ENCODE measurements at places on chromosomes 6 and 20.

- DNase-seq: no peak
These were observed 14.2 kb downstream of the SLC13A3 start for GRCh38 chr20:46637020-46637419.

GRCh38 chr6:18561037-18561750, 174.0 kb downstream of the RNF144B start:
- no peak for DNase-seq

- no peak for DNase-seq
These were observed 175.4 kb upstream of the KCNQ5 start for GRCh38 chr6:72446430-72446829.

DNA sequence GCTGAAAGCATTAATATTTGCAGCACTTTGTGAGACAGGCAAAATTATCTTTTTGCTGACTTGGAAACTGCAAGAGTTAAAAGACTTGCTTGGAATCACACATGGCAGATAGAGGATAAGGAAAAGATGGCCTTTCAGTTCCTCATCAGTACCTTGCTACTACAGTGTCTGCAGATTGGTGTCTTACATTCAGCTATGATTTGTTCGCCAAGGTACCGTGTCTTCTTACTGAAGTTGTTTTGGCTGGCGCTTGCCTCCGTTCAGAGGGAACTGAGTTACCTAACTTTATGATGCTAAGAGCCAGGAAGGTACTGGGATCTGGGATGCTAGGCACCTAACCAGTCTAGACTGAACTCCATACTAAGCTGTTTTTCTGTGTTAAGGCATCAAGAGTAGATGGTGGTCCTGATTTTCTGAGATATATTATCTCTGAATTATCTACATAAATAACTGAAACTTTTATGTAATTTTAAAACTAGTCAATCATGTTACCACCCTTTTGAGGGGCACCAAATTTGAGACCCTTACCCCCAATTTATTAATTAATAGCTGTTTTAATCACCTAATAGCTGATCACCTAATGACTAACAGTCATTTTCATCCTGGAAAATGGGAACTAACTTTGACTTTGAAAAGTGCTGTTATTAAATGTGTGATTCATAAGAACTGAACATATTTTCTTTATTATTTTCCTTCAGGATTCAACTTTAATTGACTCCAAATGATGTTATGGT, 2.5 kb downstream of the WTAP start:
- DNase-seq: no peak

GRCh38 chr6:149904661-149905370, 6.9 kb upstream of the RAET1E start:
- peak; percentile 54 for DNase-seq

All from upper lobe of right lung (tissue), 1 donor.